Activated CD4-positive, CD25-positive, alpha-beta regulatory T cell treated with anti-CD3 and anti-CD28 coated beads, Interleukin-2, amount 50 U/mL, for 72 hours (primary cell): ENCODE measurements at places on chromosomes 12 and 14.

DNA sequence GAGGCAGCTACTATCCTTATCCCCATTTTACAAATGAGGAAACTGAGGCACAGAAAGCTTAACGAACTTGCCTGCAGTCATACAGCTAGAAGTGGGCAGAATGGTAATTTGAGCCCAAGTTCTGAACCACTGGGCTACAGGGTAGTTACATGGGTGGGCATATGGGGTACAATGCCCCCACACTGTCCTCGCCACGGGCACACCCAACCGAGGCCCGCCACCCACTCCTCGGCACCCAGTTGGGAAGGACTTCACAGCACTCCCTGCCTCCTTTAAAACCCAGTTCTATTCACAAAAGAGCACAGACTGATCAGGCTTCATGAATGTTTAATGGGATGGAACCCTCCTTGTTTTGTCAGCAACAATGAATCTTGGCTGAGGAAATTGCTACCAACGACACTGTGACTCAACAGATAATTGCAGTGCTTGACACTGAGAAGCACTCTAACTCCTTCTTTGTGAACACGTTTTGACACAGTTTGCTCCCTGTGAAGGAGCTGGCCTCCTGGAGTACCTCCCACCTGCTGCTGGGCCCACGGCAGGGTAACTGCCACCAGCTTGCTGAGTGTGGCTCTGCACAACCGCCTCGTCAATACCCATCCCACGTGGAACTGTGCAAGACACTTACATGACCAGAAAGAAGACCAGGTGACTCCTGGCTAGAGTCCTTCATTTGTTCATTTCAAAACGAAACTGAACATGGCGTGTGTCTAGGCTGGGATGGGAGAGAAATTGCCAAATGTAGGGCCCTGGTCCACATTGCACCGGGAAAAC, 63.5 kb downstream of the CLMN start:
- no peak for DNase-seq

DNA sequence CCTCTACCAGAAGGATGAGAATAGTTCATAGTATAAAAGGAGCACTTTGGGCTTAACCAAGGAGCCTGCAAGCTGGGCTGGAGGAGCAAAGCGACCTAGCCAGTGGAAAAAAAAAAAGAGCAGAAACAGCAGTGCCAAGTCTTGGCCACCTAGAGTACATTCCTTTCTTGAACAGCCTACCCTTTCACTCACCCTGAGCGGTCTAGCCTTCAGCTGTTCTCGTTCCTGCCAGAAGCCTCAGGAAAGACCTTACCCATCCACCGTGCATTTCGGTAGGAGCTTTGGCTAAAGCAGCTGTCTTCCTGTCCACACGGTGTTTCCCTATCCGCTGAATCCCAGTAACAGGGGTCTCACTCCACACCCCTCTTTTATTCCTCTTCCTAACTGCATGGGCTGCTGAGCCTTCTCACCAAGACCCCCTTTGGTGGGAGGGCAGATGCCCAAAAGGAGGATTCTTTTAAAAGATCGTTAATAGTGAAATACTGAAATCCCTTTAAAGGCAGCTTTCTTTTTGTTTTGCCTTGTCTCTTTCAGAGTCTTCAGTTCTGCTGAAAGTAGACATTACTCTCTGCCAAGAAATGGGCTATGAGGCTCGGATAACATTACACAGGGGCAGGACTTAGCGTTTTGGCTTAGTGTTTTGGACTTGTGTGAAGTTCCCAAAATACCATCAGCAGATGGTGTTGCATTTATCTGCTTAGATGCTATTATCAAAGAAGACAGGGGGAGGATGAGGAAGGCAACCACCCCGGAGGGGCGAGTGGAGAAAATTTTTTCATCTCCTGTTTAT, 88.5 kb upstream of the METAP2 start:
- DNase-seq, result no peak

DNA sequence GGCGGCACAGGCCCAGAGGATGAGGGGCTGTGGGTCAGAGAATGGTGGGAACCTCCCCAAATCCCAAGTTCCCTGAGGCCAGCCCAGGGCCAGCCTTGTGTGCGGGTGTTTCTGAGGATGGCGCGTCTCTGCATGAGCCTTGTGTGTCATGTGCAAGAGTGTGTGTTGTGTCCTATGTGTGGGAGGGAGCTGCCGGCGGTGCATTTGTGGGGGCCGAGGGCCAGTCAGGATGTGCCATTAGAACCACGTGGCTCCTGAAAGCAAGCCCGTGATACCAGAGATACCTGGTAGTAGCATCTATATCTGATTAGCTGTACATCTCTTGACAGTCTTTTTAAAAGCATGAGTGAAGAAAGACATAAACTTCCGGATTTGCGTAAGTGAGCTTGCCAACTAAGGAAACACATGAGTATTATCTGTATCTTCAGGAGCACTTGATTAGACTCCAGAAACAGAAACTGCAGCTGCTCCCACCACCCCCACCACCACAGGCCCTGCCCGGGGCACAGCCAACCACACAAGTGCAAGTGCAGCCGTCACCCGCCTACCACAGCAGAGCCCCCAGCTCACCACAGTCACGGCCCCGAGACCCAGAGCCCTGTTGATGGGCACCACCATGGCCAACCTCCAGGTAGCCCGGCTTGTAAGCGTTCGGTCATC, 19.2 kb downstream of the DDX51 start:
- no peak for DNase-seq

DNA sequence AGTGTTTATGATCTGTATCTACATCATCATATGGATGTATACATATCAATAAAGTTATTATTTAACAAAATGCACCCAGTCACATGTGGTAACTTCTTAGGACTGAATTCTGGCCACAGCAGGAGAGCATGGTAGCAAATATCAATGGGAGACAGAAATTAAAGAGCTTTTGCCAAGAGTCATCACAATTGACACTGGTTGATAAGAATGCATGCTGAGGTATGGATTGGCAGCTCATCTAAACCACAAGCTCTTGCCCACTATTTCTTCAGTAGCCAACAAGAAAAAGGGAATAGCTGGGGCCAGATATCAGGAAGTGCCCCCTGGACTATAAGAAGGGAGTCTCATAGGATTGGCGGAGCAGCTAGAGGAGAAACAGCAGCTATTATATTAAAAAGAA, 9.4 kb upstream of the PTGR2 start:
- no peak for DNase-seq

DNA sequence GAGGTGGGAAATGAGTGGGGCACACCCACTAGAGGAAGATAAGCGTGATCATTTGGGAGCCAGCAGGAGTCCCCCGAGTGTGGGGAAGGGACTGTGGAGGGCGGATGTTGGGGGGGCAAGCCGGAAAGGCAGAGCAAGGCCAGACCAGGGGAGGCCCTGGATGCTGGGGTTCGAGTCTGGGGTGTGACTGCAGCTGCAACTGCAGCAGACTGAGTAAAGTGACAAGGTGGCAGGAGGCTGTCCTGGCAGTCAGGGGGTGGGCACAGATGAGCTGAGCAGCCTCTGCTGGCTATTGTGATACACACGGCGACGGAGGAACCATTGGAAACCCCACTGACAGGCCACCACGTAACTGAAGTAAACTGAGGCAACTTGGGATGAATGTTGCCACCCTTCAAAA, 110.2 kb downstream of the LGMN start:
- DNase-seq, result no peak

GRCh38 chr14:39581474-39581873, 149.2 kb upstream of the FBXO33 start:
- no peak for DNase-seq

DNA sequence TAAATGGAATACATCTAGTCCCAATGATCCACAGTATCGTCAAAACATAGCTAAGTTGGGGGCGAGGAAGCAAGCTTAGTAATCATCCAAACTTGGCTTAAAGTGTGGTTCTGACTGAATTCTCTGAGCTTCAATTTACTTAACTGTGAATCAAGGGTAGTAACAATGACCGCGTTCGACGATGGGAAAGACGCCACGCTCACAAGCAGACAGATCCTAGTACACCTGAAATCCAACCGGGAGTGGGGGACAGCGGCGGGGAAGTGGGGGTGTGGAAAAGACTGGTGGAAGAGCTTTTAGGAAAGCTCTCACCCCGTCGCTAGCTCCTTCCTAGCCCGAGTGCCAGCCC, 433 bp downstream of the COX16 start:
- no peak for DNase-seq
